ENCODE measurements at places on chromosomes 4 and X. TPM values are rescaled to one million over a fixed set of nuclear protein-coding genes. Genes with fewer than 3 reads are reported as not detected.

Gene MAGEC3
- not detected for total RNA-seq

Gene IL21
- total RNA-seq: not detected

Gene SYTL4
- 3.9 TPM for total RNA-seq

Gene SLC6A14
- not detected for total RNA-seq

Gene AMER1
- 2.5 TPM for total RNA-seq

Gene TMSB15C
- 0.19 TPM for total RNA-seq

Gene XKRX
- 0.59 TPM for total RNA-seq

Gene TLL1
- 0.19 TPM for total RNA-seq

Gene F8A3
- 0.55 TPM for total RNA-seq

Gene LIMCH1
- total RNA-seq: 34.0 TPM

Gene CHRDL1
- total RNA-seq: not detected

Gene SPP1
- 200 TPM for total RNA-seq

Gene TRIML2
- total RNA-seq: 45.2 TPM

Gene CRMP1
- 3.6 TPM for total RNA-seq

Gene ADGRL3
- 0.03 TPM for total RNA-seq

Gene STARD8
- total RNA-seq: 1.7 TPM

Gene SFRP2
- not detected for total RNA-seq

Gene C4orf46
- total RNA-seq: 6.6 TPM

Gene FGFBP2
- 0.15 TPM for total RNA-seq

Gene ZCCHC18
- not detected for total RNA-seq

Gene GSPT2
- total RNA-seq: 7.4 TPM

Gene DUSP9
- 1.9 TPM for total RNA-seq

Gene USP38
- total RNA-seq: 7.0 TPM

Gene FGFR3
- total RNA-seq: 1.9 TPM

Gene CD38
- 12.5 TPM for total RNA-seq

Gene F9
- total RNA-seq: not detected

Gene TMEM165
- total RNA-seq: 51.9 TPM

Gene PASD1
- total RNA-seq: not detected

Gene MTMR8
- 0.53 TPM for total RNA-seq

Gene CENPVL2
- total RNA-seq: not detected

Gene TMPRSS11B
- not detected for total RNA-seq

Gene RHOXF2
- not detected for total RNA-seq

Gene TMLHE
- 10.1 TPM for total RNA-seq

Gene GRK4
- 1.1 TPM for total RNA-seq
